Stimulated activated CD8-positive, alpha-beta memory T cell treated with anti-CD3 and anti-CD28 coated beads, Interleukin-2, amount 100 ng/mL, for 1 hour (primary cell): ENCODE measurements at places on chromosomes 7 and 10.

- DNase-seq, result no peak
Observed at GRCh38 chr7:102098986-102099385, 187.7 kb upstream of the SH2B2 start.

- no peak for DNase-seq
Observed at GRCh38 chr10:66792441-66792840, 133.4 kb upstream of the LRRTM3 start.

DNA sequence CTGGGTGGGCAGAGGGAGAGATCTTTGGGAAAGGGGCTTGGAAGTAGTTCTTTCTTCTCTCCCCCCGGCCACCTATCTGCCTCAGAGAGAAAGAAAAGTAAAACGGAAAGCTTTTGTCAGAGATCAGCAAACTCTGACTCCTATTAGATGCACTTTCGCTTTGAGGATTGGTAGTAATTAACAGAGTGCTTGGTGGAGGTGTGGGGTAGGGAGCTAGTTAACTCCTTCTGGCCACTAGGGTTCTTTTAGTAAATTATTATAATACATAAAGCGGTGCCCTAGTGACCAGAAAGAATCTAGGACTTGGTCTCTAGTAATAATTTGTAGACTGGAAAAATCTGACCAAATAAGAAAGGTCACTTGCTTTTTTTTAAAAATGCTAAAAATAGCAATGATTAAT lies 54.6 kb downstream of the CPVL start:
- DNase-seq, result no peak

DNA sequence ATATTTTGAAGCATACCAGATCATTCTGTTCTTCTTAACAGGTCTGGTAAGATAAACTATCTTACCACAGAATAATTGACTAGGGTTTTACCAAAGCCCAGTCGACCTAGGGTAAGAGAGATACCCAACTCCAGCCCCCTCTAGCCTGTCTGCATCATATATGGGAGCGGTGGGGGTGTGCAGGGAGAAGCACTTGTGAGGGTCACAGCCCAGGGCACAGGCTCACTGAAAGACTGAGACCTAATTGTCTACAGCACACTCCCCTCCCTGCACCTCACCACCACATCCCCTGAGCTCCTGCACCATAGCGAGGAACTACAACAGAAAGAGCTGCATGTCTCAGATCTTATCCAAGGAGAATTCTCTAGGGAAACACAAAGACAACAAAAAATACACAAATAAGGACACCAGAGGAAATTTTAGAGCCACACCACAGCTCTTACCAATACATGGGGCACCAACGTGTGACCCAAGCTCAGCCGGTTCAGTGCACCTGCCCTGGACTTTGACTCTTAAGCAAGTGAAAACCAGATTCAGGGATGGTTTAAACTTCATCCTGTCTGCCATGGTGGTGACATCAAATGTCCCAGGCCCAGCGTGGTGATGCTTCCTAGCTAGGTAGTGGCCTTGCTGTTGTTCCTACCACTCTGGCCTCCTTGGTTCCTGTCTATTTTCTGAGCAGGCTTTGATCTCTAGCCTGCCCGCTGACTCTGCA lies 150.8 kb downstream of the HERPUD2 start:
- DNase-seq, result no peak

DNA sequence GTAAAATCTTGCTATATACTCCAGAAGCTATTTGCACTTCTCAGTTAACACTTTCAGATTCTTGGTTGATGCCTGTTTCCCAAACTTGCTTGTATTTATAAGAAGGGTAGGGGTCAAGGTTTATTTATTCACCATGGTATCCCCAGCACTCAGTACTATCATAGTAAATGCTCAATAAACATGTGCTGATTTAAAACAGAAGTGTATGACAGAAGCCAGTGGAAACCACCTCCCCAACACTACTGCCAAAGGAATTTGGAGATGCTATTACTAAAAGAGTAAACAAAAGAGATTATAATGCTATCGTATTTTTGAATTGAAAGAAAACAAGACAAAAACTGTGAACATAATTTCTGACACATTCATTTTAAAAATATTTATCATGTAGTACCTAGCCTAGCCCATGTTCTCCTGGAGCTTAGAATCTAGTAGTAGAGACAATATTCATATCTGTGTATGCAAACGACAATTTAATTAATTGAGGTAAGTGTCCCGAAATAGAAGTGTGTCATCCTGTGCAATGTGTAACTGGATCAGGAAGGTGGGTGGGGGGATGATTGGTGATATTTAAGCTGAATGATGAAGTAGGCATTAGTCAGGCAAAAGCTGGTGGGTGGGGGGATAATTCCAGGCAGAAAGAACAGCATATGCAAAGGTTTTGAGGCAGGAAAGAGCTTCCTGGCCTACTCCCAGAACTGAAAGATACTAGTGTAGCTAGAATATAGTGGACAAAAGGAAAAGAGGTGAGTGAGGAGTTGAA lies 77.5 kb downstream of the HGF start:
- no peak for DNase-seq

GRCh38 chr7:134602881-134603451 lies 43.7 kb upstream of the BPGM start:
- DNase-seq, result no peak
